ENCODE measurements at places on chromosomes 2 and 18.

DNA sequence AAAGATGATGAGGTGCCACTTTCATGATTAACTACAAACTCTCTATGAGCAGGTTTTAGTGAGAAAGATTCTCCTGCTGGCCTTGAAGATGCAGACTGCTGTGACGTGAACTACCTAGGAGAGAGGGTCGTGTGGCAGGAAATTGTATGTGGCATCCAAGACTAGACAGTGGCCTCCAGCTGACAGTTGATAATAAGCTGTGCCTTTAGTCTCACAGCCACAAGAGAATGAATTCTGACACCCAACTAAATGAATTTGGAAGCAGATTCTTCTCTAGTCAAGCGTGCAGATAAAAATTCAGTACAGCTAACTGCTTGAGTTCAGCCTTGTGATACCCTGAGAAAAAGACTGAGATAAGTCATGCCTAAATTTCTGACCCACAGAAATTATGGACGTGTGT, 169.0 kb upstream of the COL3A1 start:
- no peak for DNase-seq

- DNase-seq: peak; percentile 29
Observed at GRCh38 chr2:231397011-231397927, 1.8 kb downstream of the B3GNT7 start.

- no peak for DNase-seq
Observed at GRCh38 chr18:75421656-75422055, 5.8 kb downstream of the SMIM21 start.

DNA sequence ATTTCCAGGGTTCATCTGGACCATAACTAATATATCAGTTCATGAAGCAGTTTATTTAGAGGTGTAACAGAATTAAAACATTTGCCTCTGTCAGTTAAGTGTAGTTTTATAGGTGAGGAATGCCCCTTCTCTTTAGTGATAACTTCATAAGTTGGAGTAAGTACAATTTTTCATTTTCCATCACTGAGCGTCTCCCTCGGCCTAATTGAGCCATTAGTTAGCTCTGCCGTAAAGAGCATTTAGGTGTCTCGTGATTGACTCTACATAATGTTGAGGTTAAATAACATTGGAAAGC, 88.4 kb downstream of the UGGT1 start:
- no peak for DNase-seq

- DNase-seq: no peak
Observed at GRCh38 chr18:74951165-74951760, 257.7 kb downstream of the PTGR3 start.

DNA sequence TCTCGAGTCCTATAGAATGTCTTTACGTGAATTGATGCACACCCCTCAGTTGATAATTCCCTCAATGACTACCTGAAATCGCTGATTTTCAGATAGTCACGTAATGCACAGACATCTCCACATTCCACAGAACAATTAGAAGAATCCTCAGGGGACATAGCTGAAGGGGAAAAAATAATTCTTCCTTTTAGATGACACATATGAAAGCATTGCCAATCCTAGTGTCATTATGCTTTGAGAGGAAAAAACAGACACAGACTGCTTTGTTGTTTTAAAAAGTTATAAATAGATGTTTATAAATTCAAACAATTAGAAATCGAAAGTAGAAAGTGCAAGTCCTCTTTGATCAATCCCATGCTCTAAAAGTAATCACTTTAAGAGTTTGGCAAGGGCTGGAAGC, 100.6 kb upstream of the FN1 start:
- DNase-seq: no peak

- DNase-seq: no peak
Observed at GRCh38 chr18:7388741-7389140, 157.9 kb downstream of the LRRC30 start.

DNA sequence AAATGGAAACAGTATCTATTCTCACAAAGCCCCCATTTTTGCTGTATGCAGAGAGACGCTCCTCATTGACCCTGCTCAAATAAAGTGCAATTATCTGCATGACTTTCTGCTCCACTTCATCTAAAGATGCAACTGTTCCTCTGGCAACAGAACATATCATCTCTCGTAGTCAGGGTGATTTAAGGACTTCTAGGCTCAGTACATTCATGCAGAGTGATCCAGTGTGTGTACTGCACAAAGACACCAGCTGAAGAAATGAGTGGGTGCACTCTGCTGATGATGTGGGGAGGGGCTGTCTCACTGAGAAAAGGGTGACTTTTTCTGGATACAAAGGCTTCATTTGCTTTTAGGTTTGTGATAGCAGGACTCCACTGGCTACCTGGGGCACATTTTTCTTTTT, 355.2 kb downstream of the GALNT13 start:
- DNase-seq: no peak

DNA sequence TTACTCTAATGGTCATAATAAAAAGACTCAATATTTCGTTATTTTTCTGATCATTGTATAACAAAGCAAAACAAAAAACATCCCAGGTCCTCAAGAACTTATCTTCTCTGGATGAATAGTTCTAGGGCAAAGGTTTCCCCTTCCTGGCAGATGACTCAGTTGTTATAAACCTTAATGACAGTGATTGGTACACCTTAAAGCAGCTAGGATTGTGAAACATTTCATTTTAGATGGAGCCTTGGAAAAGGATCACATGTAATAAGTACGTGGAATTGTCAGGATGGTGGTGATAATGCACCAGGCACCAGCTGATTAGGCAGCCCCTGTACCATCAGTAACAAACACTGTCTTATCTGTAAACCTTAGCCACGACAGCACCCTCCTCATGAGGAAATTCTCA, 47.2 kb downstream of the MEP1B start:
- DNase-seq: no peak

DNA sequence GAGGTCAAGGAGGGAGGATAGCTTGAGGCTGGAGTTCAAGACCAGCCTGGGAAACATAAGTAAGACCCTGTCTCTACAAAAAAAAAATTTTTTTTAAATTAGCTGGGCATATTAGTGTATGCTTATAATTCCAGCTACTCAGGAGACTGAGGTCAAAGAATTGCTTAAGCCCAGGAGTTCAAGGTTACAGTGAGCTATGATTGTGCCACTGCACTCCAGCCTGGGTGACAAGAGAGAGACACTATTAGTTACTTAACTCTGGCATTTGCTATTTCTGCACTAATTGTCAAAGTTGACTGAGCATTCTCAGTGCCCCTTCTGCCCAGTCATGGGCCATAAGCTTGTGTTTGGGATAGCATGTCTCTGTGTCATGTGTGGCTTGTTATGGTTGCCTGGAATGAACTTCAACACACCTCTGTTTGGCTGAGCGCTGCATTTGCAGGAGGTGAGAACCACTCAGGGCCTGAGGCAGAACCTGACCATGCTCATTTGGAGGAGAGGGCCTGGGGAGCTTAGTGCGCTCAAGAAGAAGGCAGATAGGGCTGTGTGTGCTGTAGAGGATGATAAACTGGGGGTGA, 77.7 kb downstream of the SH3RF3 start:
- no peak for DNase-seq

DNA sequence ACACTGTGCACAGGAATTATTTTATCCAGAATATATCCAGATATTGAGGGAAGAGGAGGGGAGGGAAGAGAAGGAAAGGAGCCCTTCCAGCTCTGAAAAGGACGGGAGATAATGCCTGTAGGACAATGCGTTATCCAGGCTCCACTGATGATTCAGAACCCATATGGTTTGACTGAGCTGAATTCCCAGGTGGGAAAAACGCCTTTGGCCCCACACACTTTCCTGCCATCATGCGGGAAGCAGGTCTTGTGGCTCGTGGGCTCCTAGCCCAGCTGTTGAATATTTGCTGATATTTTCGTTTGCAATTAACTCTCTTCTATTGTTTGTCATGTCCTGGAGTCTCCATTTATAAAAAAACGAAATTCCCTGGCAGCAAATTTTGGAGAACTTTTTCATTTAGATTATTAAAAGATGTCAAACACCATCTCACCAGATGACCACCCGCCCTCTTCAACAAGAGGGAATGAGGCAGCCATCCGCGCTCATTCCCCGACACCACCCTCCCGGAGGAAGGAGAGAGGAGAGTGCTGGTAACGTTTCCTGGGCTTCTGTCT, 8.9 kb downstream of the COL6A3 start:
- DNase-seq: no peak

DNA sequence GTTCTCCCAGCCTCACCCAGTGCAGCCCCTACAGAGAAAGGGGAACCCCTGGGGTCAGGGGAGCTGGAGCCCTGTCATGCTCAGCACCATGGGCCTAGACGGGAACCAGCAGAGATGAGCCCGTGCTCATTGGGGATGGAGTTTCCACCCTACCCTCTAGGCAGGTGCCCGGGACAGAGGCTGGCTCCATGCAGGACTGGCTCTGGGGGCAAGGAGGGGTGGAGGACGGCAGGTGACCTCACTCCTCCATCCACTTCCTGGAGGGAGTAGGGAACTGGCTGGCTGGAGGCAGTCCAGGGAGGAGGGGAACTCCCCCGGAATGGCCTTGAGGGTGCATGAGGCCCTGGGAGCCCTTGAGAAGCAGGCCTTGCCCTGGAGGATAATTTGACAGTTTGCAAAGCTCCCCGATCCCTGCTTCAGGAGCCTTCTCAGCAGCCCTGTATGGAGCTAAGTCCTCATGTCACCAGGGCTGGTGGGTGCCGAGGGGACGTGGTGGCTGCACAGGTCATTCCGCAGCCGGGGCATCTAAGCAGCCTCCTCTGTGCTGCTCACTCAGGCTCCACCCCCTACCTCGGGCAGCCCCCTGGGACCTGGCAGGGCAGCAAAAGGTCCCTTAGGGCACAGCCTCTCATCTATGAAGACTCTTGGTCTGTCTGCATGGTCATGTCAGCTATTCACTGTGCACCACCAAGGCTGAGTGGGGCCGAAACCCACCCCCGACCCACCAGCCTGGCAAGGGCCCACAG, 2.1 kb downstream of the NEURL3 start:
- no peak for DNase-seq

DNA sequence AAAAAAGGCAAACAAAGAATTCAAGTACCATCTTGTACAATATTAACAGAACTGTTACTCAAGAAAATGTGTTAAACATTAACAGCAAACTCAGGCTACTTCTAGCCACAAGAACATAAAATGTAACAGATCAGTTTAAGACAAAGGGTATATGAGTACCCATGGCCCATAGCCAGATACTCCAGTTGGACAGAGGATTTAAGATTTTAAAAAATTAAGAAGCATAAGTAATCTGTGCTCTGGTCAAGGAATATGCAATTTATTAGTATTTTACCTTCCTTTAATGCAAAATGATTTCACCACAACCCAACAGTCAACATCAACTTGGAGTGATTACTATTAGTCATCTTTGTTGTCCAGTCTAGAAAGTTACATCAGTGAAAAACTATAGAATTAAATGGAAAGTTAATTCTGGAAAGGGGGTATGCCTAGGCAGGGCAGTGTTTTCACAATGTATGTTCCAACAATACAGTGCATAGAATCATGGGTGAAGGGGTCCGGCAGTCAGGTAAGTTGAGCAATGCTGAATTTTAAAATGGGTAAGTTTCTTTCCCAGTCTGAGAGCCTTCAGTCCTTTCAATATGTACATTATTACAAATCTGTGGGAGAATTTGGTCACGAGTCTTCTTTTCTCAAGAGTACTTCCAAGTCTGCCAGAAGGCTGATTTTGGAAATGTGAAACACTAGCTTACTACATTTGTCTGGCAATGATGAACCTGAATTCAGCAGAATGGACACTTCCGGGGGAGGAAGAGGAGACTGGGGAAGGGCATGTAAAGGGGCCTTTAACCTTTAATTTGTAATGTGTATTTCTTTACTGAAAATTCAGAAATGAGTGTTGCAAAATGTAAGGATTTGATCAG, 34.5 kb downstream of the SFT2D3 start:
- DNase-seq: no peak

GRCh38 chr18:32460171-32460731, 10.4 kb downstream of the GAREM1 start:
- no peak for DNase-seq

- DNase-seq: no peak
Observed at GRCh38 chr2:60335533-60336237, 217.8 kb downstream of the BCL11A start.

DNA sequence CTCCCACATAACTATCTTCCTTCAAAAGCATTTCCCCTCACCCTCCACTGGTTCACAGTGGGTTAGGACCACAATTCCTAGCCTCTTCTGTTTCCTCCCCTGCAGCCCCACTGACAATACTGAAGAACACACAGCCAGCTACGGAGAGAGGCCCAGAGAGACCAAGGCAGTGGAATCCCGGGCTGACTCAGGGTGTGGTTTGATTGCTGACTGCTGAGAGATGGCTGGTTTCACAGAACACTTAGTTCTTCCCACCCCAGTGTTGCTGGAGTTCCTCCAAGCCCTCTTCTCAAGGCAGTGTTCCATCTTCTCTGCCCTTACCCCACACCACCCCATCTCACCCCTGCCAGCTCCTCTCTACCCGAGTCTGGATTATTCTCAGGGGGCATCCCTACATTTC, 43.3 kb upstream of the ZFP36L2 start:
- no peak for DNase-seq

All from stimulated activated CD4-positive, alpha-beta T cell treated with anti-CD3 and anti-CD28 coated beads, TNF-alpha, amount 100 ng/mL, for 24 hours (primary cell).